ENCODE measurements at places on chromosomes 1 and 21.

DNA sequence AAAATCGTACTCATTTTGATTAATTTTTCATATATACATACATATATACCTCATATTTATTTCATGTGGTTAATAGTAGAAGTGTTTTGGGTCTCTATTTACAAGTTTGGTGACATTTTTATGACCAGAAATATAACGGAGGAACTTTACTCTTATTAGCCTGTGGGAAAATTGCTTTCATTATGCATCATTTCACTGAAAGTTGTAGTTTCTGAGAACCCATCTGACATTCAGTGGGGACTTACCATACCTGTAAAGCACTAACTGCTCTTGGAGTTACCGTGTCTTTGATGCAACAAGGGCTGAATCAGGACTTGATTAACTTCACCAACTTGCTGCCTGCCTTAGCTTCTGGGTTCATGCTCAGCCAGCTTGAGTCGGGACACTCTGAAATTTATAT, 49.9 kb upstream of the ITPKB start:
- no peak for DNase-seq

- no peak for DNase-seq
Observed at GRCh38 chr1:2115702-2116341, 65.6 kb downstream of the PRKCZ start.

GRCh38 chr1:110305900-110306420, 33.2 kb upstream of the RBM15 start:
- DNase-seq: no peak

DNA sequence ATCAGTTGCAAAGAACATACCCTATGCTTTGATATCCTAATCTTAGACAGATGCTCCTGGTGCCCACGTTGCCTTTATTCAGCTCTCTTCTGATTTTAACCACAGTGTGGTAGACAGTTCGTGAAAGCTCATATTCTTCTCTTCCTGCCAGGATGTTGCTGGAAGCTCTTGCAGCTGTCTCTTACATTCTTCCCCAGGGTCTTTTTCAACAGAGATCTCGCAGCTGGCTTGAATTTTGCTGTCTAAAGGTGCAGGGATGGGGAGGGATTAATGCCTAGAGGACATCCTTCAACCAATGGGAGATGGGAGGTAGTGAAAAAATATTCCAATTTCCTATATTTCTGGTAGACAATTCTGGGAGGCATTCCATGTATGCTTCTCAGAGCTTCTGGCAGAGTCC, 150.0 kb upstream of the APP start:
- no peak for DNase-seq

DNA sequence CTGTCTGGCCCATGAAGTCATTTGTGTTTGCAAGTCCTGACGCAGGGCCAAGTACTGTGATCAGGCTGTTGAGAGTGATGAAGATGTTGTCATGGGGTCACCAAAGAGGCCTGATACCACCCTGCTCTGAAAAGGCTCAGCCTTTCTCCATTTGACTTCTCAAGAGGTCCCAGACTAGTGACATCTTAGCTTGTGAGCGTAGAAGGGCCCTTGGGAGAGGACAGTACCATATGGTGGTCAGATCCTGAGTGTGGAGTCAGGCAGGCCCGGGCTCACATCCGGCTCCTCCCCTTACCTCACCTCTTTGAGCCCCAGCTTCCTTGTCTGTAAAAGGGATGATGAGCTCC, 29.6 kb downstream of the SERINC2 start:
- no peak for DNase-seq

DNA sequence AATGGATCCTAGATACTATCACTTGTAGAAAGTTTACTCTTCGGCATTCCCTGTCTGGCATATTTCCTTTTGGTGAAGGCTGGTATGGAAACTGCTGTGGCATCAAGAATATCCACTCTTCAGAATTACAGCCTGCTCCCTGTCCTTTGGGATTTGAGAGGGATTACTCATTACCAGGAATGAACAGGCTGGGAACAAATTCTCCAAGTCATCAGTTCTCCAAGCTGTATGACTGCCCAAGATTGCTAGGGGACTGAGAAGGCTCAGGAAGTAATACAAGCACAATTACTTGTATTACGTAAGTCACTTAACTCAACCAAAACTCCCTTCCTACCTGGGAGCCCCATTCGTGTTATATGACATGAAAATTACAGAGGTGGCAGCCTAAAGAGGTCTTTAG, 49.6 kb downstream of the CD58 start:
- no peak for DNase-seq

DNA sequence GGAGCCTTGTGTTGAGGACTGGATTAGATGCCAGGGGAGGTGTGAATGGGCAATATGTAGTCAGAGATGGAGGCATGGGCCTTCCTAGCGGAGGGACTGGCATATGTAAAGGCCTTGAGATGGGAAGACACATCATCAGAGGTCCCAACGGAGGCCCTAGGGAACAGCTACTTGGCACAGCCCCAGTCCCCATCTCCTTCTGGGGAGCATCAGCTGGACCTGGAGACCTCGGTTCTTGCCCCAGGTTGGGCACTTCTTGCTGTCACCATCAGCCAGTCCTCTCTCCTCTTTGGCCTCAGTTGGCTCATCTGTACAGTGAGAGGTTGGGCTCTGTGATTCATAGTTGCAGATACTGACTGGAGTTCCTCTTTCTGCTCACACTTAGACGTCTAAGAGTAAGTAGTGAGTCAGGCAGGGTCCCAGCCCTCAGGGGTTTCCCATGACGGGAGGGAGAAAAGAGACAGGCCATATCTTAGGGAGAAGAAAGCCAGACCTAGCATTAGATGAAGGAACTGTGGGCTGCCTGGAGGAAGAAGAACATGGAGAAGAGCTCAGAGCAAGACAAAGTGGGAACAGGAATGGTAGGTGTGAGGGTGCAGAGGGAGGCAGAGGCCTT, 3.4 kb upstream of the MARCKSL1 start:
- no peak for DNase-seq

GRCh38 chr1:246214708-246215509, 292.2 kb downstream of the SMYD3 start:
- DNase-seq: no peak

- DNase-seq: no peak
Observed at GRCh38 chr21:33981391-33982101, 65.9 kb upstream of the ATP5PO start.

- DNase-seq: no peak
Observed at GRCh38 chr1:67642629-67643028, 42.4 kb upstream of the GADD45A start.

GRCh38 chr21:32377991-32378390, 14.8 kb downstream of the URB1 start:
- DNase-seq: no peak

DNA sequence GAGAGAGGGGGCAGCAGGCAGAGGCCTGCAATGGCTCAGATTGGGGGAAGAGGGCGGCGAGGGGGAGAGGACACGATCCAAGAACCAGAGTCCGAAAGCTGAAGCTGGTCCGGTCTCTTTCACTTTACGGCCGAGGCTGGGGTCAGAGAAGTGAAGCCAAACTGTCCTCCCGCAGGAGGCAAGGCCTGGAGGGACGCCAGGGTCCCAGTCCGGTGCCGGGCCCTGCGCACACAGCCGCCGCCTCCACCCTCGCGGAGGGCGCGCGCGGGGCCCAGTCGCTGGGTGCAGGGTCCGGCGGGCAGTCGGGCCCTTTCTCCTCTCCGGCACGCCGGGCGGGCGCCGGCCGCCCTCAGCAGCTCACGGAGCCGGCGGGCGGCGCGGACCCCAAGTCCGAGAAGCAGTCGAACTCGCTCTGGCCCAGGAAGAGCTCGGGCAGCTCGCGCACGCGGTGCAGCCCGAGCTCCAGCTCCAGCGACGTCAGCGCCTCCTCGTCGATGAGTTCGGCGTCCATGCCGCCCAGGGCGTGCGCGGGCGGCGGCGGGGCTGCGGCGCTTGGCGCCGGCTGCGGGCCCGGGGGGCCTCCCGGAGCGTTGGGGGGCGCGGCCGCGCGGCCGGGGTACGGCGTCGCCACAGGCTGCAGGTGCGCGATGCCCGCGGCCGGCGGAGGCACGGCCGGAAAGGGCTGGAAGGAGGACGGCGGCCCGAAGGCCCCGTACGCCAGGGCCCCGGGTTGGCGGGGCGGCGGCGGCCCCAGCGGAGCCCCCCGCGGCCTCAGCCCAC, 749 bp downstream of the CITED4 start:
- no peak for DNase-seq

- DNase-seq: no peak
Observed at GRCh38 chr1:64514197-64514765, 44.4 kb downstream of the CACHD1 start.

DNA sequence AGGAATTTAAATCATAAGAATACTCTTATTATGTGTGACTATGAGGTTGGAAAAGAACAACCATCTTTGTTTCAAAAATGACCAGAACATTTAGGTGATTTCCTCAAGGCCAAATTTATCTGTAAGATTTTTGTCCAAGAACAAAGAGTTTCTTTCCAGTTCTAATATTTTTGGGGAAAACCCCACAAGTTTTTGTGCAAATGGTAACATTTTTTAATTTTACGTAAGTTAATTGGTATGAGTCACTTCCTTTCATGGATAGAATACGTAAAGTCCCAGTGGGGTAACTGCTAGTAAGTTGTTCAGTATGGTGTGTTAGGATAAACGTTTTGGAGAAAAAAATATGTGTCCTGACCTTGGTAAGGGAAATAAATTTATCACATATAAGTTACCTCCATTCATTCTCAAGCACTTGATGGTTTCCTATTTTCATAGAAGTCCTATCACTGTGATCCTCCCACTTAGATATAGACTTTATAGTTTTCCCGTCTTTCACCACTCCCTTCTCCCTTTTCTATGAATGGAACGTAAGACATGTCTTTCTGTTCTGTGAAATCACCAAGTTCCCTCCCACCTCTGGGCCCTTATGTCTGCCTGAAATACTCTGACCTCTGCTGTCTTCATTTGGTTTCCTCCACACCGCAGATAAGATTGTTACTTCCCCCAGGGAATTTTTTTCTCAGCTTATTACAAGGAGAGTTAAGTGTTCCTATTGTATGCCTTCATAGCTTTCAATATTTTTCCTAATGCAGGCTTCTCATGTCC, 34.9 kb upstream of the TSNAX start:
- DNase-seq: no peak

GRCh38 chr21:27268290-27268689, 301.4 kb upstream of the ADAMTS5 start:
- DNase-seq: no peak

DNA sequence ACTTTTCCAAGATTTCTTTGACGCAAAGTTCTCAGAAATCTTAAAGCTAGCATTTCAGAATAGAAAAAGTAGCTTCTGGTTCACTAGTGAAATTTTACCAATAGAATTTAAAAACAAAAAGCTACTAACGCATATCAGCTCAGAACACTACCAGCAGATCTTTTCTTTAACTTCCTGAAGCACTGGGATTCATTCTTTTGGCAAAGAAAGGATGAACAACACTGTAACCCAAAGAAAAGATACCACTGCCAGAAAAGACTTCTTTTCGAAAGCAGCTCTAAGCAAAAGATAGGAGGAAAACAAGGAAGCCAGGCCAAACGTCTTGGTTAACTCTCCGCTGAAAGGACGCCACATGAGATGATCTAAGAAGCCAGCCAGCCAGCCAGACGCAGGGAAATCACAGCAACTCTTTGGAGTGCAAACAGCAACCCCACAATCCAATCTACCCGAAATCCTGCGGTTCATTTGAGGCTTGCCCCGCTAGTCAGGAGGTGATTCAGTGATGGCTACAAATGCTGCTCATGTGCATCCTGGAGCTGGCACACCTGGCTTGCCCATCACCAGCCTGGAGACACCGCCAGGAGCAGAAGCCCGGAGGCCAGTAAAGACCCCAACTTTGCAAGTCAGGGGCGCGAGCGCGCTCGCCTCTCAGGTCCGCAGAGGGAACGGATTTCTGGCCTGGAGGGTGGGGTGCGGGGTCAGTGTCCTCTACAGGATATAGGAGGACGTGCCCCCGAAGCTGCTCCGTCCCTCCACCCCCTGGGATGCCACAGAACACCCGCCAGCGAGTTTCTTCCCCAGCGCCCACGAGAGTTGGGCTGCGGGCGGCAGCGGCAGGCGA, 812 bp downstream of the NBPF1 start:
- DNase-seq: no peak

GRCh38 chr1:221456918-221457317, 285.0 kb downstream of the DUSP10 start:
- no peak for DNase-seq

- DNase-seq: no peak
Observed at GRCh38 chr1:26280333-26281042, 602 bp downstream of the SH3BGRL3 start.

DNA sequence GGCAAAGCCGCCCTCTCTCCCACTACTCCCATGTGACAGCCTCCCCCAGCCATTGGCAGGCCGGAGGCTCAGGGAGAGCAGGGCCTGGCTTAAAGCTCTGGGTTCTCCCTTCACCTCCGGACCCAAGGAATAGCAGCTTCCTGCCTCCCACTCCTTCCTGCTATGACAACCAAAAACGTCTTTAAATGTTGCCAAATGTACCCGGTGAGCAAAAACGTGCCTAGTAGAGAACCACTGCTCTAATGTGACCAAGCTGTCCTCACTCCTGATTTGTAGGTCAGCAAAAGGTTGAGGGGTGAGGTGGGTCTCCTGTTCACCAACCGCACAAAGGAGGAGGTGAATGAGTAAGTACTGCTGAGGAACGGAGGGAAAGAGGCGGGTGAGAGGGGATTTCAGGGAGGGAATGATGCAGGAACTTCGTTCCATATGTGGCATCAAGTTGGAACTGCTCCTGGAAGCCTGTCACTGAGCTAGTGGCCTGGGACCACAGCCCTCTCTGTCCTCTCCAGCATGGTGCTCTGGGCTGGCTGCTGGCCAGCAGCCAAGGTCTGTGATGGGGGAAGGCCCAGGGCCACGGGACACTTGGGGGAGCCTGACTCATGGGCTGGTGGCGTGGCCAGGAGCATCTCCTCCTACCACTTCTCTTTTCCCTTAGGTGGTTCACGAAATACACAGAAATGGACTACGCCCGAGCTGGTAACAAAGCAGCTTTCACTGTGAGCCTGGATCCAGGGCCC, 5.7 kb downstream of the MRTO4 start:
- DNase-seq: no peak

DNA sequence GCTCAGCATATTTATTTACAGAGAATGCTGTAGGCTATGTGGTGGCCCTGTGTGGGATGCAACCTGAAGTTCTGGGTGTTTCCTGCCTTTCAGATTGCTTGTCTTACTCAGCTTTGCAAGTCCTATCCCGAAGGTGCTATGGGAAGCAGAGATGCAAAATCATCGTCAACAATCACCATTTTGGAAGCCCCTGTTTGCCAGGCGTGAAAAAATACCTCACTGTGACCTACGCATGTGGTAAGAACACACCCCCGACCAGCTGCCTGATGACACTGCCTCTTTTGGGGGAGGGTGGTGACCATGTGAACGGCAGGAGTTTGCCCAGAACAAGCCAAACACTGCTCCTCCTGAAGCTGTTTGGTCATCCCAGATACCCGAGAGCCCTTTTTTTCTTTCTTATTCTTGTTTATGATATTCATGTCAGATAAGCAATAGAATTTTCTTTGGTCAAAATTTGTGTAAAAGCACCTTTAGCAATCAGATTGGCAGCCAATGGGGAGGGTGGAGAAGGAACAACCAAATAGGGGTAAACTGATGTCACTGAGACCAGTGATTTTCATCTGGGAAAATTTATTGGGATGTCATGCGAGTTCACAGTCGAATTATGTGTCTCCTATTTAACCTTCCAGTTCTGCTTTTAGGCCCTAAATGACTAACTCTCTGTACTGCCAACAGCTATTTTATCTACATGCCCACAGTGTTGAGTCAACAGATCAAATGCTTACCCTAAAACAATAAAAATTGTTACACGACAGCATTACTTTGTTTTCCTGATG, 82.6 kb downstream of the EVA1C start:
- DNase-seq: no peak

All from GOT3 (cell line).